ENCODE measurements at places on chromosomes 1 and 21.

- no peak for DNase-seq
These were observed 278.1 kb upstream of the CAMK1G start for GRCh38 chr1:209305221-209305954.

- DNase-seq: no peak
These were observed 157.7 kb downstream of the TRIM33 start for GRCh38 chr1:114353262-114353661.

GRCh38 chr1:58524353-58524945 lies 22.1 kb downstream of the OMA1 start:
- no peak for DNase-seq

- peak; percentile 27 for DNase-seq
These were observed 20.3 kb upstream of the SLC5A9 start for GRCh38 chr1:48202030-48202752.

GRCh38 chr1:110515041-110515440 lies 3.9 kb downstream of the KCNA10 start:
- no peak for DNase-seq

GRCh38 chr1:167059045-167059808 lies 30.9 kb downstream of the GPA33 start:
- peak; percentile 26 for DNase-seq

- no peak for DNase-seq
These were observed 51.2 kb downstream of the TENT5C start for GRCh38 chr1:117657031-117657430.

DNA sequence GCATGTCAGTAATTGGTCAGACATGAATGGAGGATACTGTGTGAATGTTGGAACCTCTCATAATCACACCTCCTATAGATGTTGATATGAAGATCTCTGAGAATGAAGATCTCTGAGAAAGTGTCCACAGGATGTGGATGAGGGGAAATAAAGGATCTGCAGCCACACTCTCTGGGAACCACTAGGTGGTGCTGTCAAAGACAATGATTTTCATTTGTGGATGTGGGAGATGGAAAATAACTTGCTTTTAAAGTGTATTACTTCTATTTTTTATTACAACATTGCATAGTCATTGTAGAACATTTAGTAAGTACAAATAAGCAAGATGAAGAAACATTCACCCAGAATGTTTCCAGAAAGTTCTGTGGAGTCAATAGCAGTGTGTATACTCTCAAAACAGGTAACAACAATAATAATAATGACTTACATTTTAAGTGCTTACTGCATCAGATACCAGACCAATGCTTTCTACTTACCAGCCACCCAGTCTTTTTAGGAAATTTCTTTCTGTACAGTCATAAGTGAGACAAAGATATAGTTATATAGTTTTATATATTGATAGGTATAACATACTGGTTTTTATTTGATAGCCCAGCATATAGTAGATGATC lies 128.2 kb downstream of the ATG4C start:
- DNase-seq: no peak

- DNase-seq: no peak
These were observed 19.0 kb downstream of the TMEM63A start for GRCh38 chr1:225863167-225863566.

- no peak for DNase-seq
These were observed 1.1 kb downstream of the IKBKE start for GRCh38 chr1:206471415-206471801.

DNA sequence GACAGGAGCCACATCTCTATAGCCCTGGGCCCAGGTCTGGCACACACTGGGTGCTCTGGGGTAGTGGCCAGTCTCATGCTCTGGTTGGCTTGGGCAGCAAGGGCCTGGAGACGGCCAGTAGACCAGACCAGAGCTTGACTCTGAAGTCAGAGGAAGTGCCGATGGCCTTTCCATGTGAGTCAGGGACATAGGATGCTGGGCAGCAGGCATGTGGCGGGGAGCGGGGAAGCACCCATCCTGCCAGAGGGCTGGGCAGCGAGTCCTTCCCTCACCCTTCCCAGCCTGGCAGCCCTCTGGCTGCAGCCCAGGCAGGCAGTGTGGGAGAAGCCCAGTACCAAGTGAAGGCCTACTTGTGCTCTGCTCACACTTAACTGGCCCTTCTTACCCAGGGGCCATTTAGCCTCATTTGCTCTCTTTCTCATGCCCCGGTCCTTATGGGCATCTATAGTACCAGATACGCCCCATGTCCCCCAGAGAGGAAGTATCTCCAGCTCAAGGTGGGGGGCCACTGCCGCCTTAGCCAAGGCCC lies 3.3 kb downstream of the GPR153 start:
- DNase-seq: no peak

Measured in NCI-H1930 (cell line).